Myocyte (in vitro differentiated cells): ENCODE measurements at places on chromosomes 1 and 21.

DNA sequence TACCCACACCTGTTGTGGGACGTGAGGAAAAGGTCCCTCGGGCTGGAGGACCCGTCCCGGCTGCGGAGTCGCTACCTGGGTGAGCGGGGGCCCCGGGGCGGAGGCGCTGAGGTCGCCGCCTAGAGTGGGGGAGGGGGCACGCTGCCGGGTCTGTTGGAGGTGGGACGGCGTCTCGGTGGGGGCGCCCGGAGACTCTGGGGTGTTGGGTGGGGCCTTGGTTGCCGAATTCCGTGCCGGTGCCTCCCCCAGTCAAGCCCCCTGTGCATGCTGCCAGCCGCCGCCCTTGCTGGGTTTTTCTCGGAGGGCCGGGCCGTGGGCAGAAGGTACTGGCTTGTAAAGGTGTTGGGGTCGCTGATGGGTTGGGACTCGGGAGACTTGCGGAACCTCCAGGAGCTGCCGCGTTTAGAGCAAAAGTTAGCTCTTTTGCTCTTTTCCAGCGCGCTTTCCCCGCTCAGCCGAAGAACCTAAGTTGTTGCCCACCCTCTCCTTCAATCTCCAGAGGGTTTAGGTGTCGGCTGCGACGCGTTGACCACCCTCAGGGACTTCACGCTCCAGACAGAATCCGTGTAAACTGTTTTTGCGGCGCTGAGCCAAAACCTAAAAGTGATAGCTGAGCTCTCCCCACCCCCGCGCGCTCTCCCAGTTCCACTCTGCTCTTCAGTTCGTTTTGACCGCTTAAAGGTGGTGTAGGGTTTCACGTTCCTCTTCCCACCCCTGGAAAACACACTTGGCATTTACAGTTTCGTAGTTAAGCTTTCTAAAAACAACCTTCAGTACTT is at the start of gene MPC2:
TSS of gene MPC2 (minus strand) at position 143 of the 779 bp plus-strand sequence. CDS start 1,231 bp downstream, outside the sequence.
- peak; percentile 87 for DNase-seq

DNA sequence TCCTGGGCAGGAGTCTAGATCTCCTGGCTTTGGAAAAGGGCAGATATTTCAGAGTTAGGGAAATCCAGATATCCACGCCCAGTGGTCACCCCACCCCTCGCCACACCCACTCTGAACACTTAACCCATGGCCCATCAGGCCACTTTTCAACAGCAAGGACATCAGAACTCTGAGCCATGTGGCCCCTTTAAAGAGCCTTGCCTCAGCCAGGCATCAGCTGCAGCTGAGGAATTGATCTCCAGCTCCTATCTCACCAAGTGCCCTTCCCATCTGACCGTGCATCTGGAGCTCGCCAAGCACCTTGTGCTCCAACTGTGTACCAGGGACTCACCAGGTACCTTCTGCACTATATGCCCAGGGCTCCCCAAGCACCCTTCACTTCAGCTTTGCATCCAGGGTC is 20.2 kb upstream of the SH2D2A start:
- no peak for DNase-seq

DNA sequence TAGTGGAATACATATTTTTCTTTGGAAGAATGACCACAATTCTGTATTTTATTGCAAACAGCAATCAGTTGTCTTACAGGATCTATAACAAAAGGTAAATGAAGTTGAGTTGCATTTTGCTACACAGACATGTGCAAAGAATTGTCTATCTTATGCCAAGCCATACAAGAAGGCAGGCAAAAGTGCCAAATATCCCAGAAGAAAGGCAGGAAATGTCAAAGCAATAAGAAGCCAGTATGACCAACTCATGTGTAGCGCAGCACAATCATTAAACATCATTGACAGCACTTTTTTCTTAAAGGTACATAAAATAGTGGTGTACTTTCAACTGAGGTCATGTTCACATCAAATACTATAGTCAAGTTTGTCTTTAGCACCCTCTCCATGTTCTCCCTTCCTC is 42.7 kb downstream of the NIBAN1 start:
- no peak for DNase-seq

DNA sequence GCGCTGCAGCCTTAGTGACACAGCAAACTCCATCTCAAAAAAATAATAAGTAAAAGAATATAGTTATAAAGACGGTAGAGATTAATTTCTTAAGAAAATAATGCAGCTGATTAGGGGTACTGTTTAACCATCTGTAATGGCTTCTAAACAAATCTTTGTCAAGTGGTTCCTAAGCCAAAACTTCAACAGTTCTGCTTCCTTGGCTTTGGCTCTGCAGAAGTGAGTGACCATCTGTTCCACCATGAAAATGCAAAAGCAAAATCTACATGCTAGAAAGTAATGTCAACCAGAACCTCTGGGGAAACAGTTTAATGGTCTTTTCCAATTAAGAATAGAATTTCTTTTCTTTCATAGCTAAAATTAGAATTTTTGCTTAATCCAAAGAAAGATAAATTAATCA is 8.3 kb upstream of the SH2D5 start:
- no peak for DNase-seq

GRCh38 chr1:15051882-15052528 is 101.5 kb upstream of the TMEM51 start:
- DNase-seq = no peak
